ENCODE measurements at places on chromosomes 3 and 15.
A peak's percentile ranks its signal among the peaks of the same experiment; 100 is the strongest.

DNA sequence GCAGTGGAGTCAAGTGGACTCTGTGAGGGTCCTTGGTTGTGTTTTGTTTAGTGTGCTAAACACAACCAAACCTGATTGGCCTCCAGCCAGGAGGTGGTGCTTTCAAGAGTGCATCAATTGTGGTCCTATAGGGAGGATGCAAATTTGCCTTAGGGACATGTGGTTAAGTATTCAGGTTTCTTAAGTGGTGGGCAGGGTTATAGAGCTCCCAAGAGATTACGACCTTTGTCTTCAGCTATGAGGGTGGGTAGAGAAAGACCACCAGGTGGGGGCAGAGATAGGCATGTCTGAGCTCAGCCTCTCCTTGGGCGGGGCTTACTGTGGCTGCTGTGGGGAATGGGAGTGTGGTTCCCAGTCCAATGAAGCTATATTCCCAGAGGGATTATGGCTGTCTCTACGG, 186.6 kb downstream of the SQOR start:
- no peak for DNase-seq

- no peak for DNase-seq
These were observed 684.4 kb upstream of the LMCD1 start for GRCh38 chr3:7817239-7817638.

GRCh38 chr15:20348900-20349773, 192.5 kb downstream of the GOLGA6L6 start:
- DNase-seq, result no peak

DNA sequence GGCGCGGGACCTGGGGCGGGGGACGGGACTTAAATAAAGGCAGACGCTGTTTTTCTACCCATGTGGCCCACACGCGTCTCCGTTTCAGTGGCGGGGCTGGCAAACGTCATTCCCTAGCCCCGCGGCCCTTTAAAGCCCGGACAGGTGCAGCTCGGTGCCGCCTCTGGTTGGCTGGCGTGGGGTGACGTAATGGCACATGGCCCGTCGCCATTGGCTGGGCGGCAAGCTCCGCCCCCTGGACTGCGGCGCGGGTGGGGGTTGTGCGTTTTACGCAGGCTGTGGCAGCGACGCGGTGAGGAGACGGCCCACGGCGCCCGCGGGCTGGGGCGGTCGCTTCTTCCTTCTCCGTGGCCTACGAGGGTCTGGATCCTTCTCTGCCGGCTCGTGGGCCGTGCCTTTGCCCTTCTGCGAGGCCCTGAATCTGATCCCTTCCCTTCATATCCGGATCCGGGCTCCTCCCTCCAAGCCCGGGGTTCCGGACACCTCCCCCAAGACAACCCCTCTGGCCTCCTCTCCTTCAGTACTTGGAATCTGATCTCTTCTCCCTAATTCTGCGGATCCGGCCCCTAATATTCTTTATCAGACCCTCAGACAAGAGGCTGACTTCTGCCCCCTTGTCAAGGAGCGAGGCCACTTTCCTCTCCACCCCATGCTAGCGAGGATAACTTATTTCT, at the start of gene CRELD1:
Gene CRELD1, plus strand, starts transcription at position 274 of the 674 bp plus-strand sequence. CDS start 605 bp downstream, outside the sequence.
- DNase-seq, result peak; percentile 85

GRCh38 chr3:4065085-4065484, 238.1 kb upstream of the SETMAR start:
- DNase-seq, result no peak

DNA sequence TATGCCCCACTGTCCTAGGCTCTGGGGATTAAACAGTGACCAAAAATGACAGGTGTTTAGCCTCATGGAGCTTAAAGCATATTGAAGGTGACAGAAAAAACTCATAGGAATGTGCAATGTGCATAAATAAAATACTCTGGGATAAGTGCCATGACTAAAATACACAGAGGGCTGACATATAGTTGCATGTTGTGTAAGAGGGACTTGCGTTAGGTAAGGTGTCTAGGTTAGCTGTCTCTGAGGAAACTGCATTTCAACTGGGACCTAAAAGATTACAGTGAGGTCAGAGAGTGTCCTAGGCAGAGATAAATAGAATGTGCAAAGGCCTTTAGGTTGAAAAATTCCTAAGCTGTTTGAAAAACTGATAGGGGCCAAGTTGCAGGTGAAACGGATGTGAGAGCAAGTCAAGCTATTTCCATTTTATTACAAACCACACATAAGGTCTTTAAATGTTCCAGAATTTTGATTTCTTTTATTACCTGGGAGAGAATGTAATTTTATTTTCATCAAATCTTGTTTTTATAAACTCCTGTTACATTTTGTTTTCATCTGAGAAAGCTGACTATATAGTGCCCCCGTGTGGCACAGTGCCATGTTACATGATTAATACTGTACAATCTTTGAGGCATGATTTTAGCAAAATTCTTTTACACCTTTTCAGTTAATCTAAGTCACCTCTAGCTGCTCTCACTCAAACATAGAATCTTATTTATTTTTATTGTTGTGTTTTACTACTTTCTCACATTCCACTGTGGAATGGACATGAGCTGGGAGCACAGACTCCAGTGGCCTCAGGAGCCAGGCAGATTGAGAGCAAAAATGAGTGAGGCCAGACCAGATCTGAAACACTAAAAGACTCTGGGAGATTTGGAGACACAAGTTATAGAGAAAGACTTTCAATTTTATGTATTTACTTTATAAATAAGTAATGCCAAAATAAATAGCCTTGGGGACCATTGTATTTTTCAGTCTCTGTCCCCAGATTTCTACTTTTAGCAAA, 259.6 kb upstream of the ZNF717 start:
- peak; percentile 54 for DNase-seq

- no peak for DNase-seq
These were observed 15.6 kb upstream of the FILIP1L start for GRCh38 chr3:100129941-100130340.

- DNase-seq, result no peak
These were observed 73.2 kb downstream of the TLE3 start for GRCh38 chr15:70024521-70024920.

- DNase-seq, result no peak
These were observed 41.5 kb downstream of the TOPBP1 start for GRCh38 chr3:133620066-133620784.

GRCh38 chr3:58688574-58688973, 22.0 kb upstream of the FAM3D start:
- no peak for DNase-seq

DNA sequence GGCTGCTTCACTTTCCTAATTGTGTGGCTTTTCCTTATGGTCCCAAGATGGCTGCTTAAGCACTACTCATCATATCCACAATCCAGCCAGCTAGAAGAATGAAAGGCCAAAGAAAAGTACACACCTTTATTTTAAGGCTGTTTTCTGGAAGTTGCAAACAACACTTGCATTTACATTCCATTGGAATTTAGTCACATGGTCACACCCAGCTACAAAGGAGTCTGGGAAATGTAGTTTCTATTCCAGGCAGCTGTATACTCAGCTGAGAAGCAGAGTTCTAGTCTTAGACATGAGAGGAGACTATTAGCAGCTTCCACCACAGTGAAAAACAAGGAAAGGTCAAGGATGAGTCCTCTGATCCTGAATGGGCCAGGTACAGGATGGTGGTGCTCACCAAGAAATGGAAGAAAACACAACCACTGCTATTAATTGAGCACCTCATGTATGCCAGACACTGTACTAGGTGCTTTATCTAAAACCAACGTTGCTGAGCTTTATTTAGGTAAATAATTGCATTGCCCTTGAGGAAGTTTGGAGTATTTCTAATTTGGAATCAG, 28.0 kb upstream of the ATG7 start:
- no peak for DNase-seq

- DNase-seq, result no peak
These were observed 134.0 kb downstream of the IL5RA start for GRCh38 chr3:2976212-2976611.

- no peak for DNase-seq
These were observed 22.4 kb downstream of the PLA2G4F start for GRCh38 chr15:42133886-42134502.

- no peak for DNase-seq
These were observed 42.7 kb downstream of the METTL6 start for GRCh38 chr3:15384510-15385237.

GRCh38 chr3:107985496-107985895, 105.3 kb downstream of the CD47 start:
- DNase-seq, result no peak

- no peak for DNase-seq
These were observed 9.7 kb downstream of the PRICKLE2 start for GRCh38 chr3:64215559-64215958.

GRCh38 chr15:96262549-96263489, 67.7 kb upstream of the NR2F2 start:
- no peak for DNase-seq

- DNase-seq, result no peak
These were observed 16.5 kb upstream of the ATP2B2 start for GRCh38 chr3:10521772-10522441.

GRCh38 chr3:130516645-130517512, at the start of gene COL6A6:
COL6A6 (plus strand) TSS chr3:130517177; CDS start chr3:130560365, 43,188 bp downstream.
- DNase-seq, result no peak

Measured in smooth muscle cell of the brain vasculature (primary cell).